ENCODE measurements at places on chromosomes 12 and 14.

GRCh38 chr12:46553266-46553665 lies 180.7 kb upstream of the SLC38A2 start:
- ATAC-seq, result no peak

GRCh38 chr12:52884526-52885293 lies 20.2 kb downstream of the KRT8 start:
- peak; percentile 78 for ATAC-seq

DNA sequence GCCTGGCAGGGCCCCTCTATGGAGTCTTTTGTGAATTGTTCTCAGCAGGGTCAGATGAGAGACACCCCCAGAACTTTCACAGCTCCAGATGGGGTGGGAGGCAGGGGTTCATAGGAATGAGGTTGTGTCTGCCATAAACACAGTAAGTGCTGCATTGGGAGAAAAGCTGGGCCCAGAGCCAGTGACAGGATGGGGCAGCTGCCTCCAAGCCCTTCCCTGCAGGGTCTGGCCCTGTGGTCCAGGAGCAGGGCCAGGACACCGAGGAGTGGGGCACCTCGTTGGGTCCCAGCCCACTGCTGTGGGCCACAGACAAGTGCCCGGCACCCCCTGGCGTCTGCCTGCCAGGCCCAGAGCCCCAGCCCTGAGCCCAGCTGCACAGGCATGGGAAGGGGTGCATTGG lies 13.3 kb downstream of the INF2 start:
- no peak for ATAC-seq

DNA sequence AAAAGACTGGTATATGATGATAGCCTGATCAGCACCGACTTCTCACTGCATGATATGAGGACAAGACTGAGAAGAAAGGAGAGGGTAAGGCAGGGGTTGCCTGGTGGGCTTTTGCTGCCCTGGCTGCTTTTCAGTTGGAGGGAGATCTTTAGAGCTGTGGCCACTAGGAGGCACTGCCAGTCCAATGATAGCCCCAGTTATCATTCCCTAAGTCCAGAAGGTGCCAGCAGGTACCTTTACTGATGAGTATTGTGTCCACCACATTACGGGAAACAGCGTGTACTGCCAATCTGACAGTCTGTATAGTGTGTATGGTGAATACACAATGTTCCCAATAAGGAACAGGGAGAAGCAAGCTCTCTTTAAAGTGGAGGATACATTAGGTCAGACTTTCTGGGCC lies 55.8 kb upstream of the CCDC175 start:
- no peak for ATAC-seq

DNA sequence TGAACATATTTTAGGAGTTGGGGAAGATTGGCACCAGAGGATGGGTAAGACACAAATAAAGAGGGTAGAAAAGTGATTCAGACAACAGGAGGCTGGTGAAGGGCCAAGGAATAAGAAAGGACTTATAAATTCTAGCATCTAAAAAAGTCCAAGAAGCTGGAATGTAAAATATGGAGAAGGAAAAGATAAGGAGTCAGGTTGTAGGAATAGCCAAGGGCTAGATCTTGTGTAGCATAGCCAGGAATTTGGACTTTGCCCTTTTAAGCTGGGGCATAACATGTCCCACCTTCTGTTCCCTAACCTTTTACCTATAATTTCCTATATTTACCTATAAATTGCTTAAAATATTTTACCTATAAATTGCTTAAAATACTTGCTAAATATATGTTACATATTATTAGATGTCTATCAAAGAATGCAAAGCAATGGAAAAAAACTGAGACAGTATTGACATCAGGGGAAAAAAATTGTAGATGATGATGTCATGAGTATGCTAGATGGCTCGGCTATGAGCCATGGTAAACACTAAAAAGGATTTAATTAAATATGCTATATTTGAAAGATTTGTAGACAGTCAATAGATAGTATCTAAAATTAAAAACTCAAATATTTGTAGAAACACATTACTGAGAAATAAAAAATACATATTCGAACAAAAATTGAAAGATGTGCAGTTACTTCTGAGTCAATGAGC lies 99.7 kb upstream of the PLEKHG7 start:
- no peak for ATAC-seq

DNA sequence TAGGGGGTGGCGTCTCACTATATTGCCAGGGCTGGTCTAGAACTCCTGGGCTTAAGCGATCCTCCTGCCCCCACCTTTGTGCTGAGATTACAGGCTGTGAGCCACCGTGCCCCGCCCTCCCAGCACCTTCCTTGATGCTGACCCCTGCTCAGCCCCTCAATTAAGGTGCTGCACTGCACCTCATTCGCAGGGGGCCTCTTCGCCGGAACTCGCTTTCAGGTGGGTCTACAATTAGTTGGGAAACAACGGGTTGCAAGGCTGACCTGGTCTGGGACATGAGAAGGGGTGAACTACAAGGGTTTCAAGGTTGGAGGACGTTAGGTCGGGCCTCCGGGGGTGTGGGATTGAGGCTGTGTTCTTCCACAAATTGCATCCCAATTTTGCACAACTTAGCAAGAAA lies 1.2 kb upstream of the NOP2 start:
- no peak for ATAC-seq

DNA sequence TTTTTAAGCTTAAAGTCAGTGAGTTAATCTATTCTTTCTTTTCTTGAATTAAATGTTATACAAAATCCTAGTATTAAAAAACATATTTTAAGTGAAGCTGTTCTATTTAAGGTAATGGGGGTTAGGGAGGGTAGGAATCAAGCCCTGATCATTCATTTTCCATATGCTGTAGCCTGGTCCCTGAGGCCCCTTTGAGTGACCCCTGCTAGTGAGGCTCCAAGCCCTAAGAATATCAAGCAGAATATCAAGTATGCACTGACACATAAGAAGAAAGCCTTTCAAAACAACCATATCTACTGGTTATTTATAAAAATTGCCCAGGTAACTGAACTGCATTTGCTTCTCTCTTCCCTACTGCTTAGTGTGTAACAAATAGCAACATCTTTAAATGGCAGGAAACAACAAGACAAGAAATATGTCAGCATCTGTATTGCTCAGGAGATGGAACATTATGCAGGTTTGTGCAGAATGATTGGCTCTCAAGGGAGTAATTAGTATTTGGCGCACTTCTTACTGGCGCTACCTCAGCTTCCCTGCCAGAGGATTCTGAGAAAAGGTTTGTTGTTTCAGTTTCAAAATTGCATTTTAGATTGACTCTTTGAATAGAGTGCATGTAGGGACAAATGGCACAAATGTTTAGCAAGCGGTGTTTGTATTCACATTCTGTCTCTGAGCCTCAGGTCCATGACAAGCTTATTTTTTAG lies 223.0 kb downstream of the DUSP6 start:
- ATAC-seq, result no peak

- no peak for ATAC-seq
Observed at GRCh38 chr14:91963465-91963864, 16.0 kb upstream of the FBLN5 start.

DNA sequence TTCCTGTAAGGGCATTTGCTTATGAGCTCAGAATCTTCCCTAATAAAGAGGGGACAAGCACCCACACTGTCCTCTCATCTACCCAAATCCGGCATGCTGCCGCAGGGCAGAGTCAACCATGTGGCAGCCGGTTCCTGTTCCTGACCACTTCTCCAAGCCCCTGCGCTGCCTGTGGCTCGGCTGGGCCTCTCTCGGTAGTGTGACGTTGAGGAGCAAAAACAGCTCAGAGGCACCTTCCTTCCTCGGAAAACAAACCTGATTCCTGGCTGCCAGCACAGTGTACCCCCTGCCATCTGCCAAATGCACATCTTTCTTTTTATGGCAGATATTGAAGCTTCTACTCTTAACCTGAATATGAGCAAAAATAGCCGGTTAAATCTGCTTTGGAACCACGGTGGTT lies 50.5 kb downstream of the CFAP251 start:
- ATAC-seq, result no peak

DNA sequence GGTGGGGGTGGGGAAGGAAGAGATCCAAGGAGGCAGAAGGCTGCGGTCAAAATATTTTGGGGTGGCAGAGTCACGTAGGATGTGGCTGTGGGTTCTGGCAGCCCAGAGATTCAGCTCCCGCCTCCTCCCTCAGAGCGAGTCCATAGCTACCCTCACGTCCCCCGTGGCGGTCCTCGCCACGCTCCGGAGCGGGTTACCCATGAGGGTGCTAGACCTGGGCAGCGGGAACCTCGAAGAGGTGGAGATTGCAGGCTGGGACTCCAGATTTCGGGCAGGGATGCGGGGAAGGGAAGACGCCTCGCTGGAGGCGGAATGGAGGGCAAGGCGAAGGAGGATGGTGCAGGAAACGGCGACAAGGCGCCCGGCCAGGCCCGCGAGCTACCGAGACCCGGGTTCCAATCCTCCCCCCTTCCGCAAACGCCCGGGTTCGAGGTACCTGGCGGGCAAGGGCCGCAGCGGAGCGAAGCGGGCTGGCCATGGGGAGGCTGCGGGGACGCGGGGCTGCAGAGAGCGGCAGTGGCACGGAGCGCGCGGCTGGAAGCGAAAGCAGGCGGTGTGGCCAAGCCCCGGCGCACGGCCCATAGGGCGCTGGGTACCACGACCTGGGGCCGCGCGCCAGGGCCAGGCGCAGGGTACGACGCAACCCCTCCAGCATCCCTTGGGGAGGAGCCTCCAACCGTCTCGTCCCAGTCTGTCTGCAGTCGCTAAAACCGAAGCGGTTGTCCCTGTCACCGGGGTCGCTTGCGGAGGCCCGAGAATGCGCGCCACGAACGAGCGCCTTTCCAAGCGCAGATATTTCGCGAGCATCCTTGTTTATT lies 46.2 kb downstream of the BCAT1 start:
- ATAC-seq, result no peak

DNA sequence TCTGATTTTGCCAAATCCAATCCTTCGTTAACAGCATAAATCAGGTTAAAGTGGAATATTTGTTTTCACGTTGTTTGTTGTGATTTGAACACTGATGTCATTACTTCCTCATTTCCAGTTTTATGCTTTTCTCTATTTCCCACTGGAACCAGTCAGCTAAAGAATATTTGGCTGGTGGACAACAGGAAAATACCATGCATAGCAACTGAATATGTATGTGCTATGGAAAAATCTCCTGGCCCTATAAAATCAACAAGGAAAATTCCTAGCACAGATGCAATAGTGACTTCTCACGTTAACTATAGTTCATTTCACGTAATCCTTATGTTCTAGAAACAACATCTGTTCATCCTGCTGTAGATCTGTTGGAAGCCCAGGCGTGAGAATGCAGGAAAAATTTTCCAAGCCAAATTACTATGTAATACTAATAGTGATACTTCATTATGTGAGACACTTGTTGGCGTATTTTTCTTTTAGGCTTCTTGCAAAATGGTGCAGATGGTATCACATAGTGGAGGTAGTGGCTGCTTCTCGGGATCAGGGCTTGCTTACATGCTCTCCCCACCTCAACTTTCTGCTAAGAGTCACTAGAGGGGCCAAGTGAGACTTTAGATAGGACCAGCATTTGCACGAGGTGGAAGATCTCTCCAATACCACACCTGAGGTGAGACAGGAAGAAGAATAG lies 86.3 kb upstream of the USP44 start:
- ATAC-seq, result no peak

DNA sequence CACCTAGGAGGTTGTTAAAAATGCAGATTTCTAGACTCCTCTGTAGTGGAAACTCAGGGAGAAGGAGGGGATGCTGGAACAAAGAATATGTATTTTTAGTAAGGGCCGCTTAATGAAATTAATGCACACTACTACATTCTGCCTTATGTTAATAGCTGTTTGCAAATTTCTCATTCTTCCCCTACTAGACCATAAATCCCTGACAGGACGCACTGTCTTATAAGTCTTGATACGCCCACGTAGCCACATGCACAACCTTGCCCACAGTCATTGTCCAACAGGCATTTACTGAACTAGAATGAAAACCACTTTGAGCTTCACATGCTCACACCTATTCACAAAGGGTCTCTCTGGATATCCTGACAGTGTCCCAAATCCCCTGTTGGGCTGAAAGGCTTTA lies 10.5 kb downstream of the KRT2 start:
- no peak for ATAC-seq

Data from activated CD4-positive, CD25-positive, alpha-beta regulatory T cell treated with anti-CD3 and anti-CD28 coated beads, Interleukin-2, amount 50 U/mL, for 24 hours (primary cell).